ENCODE measurements at places on chromosomes 11 and 22.
A peak's percentile ranks its signal among the peaks of the same experiment; 100 is the strongest.

- DNase-seq = no peak
Observed at GRCh38 chr11:64341429-64341828, 1.4 kb downstream of the CCDC88B start.

- DNase-seq = no peak
Observed at GRCh38 chr11:9273376-9274336, 8.5 kb upstream of the DENND5A start.

- DNase-seq = peak; percentile 9
Observed at GRCh38 chr11:113376156-113376555, 11.4 kb upstream of the ANKK1 start.

- peak; percentile 54 for DNase-seq
Observed at GRCh38 chr11:27701355-27702105, 1.3 kb upstream of the BDNF start.

DNA sequence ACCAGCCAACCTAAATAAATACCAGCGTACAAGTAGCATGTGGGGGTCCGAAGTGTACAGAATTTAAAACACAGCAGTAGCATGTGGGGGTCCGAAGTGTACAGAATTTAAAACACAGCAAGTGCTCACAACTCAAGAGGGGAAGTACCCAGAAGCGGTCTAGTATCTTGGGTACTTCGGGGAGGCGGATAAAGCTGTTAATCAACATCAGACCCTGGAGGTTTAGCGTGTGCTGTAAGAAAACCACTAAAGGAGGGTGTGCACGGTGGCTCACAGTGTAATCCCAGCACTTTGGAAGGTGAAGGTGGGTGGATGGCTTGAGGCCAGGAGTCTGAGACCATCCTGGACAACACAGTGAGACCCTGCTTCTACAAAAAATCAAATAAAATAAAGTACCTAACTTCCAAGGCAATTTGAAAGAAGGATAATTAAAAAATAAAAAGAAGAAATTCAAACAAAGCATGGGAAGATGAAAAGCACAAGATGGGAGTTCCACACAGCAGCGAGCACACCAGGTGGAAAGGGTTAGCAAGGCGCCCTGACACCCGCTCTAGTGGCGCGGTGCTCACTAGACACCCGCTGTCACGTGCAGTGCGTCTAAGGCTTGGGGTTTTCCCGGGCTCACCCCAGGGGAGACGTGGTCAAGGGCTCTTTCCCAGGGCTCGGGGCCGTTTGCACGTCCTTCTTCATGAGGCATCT is 35.0 kb upstream of the MOB2 start:
- DNase-seq = no peak

- DNase-seq = no peak
Observed at GRCh38 chr22:28394513-28395110, 285.0 kb downstream of the TTC28 start.

- DNase-seq = peak; percentile 83
Observed at GRCh38 chr11:10490398-10491241, 35.6 kb downstream of the AMPD3 start.

DNA sequence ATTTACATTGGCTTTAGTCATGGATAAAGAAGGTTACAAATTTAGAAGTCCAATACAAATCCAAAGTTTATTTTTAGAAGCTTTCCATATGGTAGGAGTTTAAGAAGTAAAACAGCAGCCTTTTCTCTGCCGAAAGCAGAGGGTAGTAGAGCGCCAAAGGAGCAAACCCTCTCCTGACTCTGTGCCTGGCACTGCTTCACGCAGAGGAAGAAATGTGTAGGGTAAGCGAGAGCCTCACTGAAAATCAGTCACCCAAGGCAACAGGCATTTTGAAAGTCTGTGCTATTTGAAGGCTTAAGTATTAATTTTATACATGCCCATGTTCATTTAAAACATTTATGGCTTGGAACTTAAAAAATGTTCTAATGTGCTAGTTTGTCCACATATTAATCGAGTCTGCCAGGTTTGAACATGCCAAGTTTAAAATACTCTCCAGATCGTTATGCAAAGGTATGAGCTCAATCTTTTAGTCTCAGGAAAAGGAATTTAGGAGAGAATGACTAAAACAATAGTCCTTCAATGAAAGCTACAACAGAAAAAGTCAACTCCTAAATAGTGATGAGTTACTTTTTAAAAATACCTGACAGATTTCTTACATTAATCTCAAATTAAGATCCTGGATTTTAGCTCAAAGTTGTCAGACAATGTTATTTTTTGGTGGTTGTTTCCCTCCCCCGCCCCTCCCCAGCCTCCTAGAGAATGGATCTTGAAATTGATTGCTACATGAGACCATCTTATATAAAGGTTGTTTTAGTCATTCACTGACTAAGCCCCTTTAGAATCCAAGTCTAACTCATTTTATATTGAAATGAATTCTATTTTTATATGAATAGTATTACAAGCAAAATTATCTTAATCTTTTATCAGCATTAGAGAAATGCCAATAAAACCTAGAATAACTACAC is 38.7 kb downstream of the MRTFA start:
- no peak for DNase-seq

DNA sequence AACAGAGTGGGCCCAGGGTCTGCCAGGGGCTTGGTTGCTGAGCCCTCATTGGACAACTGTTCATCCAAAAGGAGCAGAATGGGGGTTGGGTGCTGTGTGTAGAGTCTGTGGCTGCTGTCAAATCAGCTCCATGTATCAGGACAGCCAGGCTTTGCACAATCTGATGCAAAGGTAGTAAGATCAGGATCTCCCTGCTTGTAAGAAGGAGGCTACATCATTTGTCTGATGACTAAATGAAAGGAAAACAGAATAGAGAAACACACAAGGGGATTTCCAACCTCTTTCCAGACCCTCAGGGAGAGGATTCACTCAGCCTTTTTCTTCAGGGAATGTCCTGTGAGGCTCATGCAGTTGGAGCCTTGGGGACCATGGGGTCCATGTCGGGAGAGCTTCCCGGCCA is 7.2 kb downstream of the MICAL2 start:
- no peak for DNase-seq

DNA sequence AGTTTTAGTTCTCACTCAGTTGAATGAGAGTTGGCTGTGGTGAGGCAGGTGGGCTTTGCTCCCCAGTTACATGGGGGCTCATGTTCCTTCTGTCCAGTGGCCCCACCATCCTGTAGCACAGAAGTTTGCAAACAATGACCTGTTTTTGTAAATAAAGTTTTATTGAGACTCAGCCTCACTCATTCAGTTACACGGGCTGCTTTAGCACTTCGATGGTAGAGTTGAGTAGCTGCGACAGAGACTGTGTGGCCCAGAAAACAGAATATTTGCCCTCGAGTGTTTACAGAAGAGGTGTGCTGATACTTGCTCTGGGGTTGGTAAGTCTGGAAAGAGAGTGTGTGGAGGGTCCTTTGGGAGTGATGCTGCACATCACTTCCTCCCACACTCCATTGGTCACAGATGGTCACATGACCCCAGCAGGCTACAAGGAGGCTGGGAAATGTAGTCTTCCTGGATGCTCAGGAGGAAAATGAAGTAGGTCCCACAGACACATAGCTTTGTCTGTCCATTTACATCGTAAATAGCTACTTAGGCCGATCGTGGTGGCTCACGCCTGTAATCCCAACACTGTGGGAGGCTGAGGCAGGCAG is 34.6 kb downstream of the IFT27 start:
- no peak for DNase-seq

GRCh38 chr11:61429346-61429690 is 457 bp downstream of the CPSF7 start:
- DNase-seq = no peak

GRCh38 chr11:106159836-106160235 is 82.4 kb downstream of the AASDHPPT start:
- DNase-seq = no peak

Data from hippocampal formation (tissue), 2 donors.